GM06990 (cell line): ENCODE measurements at places on chromosomes 4 and X.

GRCh38 chr4:8419222-8420041 is 21.1 kb downstream of the ACOX3 start:
- DNase-seq, result no peak

DNA sequence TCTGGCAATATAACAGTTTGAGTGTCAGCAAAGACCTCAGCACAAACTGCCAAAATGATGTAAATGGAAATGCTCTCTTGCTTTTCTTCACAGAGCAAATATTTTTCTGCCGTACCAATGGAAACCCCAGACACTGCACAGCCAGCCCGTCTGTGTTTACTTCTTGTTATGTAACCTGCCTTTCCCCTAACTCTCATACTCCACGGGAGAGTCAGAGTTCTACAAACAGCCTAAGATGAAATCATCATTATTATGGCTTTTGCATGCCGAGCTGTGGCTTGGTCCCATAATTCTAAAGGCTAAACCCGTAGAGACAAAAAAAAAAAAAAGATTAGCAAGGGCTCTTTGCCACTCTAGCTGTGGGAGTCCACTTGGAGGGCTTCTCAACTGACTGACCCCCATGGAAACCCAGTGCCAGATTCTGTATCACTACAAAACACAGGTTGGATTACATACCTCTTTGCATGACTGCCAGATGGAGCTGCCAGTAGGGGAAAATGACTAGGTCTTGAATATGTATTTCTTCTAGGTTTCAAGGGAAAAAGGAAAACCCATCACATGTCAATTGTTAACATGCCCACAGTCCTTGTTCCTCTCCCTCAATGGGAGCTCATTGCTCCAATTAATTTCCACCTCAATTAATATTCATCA is 197.2 kb upstream of the CNKSR2 start:
- no peak for DNase-seq

DNA sequence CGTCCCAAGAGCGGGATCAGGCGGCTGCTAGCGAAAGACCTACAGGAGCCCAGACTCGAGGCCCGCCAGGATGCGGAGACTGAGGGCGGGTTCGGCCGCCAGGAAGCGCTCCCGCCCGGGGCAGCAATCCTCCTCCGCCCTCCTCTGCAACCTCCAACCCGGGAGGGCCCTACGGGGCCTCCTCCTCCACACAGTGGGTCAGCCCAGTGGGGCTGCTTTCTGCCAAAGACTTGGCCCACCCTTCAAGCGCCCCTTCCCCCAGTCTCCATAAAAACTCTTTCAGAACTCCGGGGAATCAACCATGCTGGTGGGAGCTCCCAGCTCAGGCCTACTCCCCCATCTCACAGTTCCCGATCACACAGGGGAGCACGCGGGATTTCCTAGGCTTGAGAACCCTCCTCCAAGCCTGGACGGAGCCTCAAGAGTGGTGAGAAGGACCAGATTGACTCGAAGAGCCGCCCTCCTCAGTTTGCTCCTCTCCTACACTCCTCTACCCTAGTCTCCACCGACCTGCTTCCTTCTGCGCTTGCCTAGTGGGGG is 77.5 kb downstream of the RLIM start:
- no peak for DNase-seq

- DNase-seq, result no peak
Measured at GRCh38 chr4:170872794-170873193, 783.0 kb upstream of the AADAT start.

GRCh38 chr4:75708218-75708691 is 16.1 kb upstream of the USO1 start:
- DNase-seq, result peak; percentile 20

- DNase-seq, result peak; percentile 22
Measured at GRCh38 chr4:156677131-156677531, 294.5 kb downstream of the PDGFC start.

DNA sequence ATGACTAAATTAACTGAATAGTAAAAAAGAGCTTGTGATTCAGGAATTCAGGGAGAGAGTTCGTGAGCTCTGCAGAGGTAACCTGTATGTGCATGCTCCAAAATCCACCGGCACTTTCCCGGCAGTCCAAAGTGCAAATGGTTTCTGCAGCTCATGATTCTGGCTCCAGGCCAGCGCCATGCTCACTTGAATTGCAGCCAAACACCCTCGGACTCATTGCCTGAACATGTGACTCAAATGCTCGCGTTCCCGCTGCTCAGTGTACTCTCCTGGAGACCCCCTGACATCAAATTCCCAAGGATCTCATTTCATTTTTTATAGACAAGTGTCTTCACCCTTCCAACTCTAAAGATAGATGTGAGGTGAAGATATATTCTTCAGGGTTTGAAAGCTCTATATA is 44.1 kb upstream of the SH3RF1 start:
- DNase-seq, result no peak

DNA sequence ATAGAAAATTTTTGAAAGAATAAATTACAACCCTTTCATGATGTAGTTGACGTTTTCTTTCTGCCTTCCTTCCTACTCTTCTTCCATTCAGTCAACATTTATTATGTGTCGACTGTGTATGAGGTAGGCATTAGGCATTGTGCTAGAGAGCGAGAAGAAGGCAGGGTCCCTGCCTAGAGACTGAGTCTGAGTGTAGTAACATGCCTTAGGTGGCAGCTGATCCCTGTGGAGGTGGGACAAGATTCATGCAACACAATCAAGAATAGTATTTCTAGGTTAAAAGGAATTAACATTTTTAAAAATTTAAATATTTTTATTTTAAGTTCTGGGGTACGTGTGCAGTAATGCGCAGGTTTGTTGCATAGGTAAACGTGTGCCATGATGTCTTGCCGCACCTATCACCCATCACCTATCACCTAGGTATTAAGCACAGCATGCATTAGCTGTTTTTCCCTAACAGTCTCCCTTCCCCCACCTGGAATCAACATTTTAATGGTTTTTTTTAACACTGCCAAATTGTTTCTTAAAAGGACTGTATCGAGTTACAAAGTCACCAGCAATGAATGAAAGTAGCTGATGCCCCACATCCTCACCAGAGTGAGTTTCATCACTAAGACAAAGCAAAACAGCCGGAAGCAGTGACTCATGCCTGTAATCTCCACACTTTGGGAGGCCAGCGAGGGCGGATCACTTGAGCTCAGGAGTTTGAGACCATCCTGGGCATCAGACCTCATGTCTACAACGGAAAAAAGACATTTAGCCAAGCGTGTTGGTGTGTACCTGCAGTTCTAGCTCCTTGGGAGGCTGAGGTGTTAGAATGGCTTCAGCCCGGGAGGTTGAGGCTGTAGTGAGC is 84.0 kb downstream of the WWC2 start:
- DNase-seq, result no peak

DNA sequence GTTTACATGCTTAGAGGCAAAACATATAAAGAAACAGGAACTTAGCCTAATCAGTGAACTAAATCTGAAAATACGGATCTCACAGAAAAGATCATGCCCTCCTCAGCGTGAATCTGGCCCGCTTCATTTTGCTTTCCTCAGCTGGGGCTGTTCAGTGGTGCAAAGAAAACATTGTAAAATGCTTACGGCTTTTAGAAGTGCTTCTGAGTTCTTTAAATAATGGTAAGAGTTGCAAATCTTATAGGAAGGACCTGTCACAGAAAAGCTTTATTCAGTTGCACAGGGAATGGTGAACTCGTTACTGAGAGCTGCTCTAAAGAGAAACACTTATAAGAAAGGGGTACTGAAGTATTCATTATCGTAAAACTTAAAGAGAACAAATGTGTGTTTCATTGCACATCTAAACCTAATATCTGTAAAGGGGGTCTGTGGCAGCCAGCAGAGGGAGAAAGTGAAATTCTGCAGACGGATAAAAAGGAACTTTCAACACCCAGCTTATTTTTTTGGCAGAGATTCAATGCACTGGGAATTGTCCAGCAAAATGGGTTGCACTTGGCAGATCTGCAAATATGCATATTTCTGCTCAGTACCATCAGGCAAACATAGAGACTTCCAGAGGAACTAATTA is 139.2 kb upstream of the ANK2 start:
- no peak for DNase-seq

DNA sequence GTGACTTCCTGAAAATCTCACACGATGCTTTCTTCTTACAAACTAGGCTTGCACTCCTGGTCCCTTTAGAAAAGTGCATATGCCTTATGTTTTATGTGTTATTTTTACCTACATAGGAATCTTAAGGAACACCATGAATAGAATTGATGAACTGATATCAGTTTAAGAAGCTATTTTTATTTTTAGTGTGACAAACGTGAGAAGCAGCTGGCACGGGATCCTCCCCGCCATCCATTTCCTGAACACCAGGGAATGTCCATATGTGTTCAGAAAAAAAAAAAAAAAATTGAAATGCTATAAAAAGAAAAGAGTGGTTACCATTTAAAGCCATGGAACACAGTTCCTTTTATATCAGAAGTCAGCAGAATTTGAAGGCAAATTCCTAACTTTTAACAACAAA is 1096.1 kb upstream of the PRKX start:
- DNase-seq, result no peak

DNA sequence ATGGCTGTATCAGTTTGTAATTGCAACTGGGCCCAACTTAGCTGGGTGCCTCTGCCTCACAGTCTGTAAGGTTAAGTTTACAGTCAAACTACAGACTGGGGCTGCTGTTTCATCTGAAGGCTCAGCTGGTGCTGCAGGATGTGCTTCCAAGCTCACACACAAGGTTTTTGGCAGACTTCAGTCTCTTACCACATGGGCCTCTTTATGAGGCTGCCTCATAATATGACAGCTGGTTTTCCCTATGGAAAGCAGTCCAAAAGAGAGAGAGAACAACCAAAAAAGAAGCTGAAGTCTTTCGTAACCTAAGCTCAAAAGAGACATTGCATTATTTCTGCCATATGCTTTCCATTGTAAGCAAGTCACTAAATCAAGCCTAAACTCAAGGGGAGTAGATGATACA is 271.7 kb downstream of the DCTD start:
- DNase-seq, result no peak

- no peak for DNase-seq
Measured at GRCh38 chr4:52588771-52589591, 70.1 kb downstream of the USP46 start.

- DNase-seq, result no peak
Measured at GRCh38 chr4:44446191-44446590, 2.4 kb downstream of the KCTD8 start.

- no peak for DNase-seq
Measured at GRCh38 chr4:89598602-89599001, 238.4 kb downstream of the SNCA start.

- no peak for DNase-seq
Measured at GRCh38 chr4:104693601-104694201, 199.0 kb upstream of the CXXC4 start.

DNA sequence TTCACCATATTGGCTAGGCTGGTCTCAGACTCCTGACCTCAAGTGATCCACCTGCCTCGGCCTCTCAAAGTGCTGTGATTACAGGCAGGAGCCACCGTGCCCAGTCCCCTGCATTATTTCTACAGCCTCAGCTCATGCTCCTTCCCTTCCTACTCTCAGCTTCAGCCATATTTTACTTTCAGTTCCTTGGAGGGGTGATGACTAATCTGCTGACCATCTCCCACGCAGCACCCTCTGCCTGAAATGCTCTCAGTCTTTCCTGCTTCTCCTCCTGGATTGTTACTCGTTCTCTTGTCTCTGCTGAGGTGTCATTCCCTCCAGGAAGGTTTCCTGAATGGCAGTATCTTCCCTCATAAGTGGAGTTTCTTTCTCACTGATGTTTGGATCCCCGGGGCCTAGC is 63.3 kb downstream of the MOSPD2 start:
- no peak for DNase-seq

- peak; percentile 83 for DNase-seq
Measured at GRCh38 chr4:56908206-56909085, 746 bp downstream of the REST start.

GRCh38 chr4:56215901-56216300 is 171.4 kb downstream of the AASDH start:
- no peak for DNase-seq

DNA sequence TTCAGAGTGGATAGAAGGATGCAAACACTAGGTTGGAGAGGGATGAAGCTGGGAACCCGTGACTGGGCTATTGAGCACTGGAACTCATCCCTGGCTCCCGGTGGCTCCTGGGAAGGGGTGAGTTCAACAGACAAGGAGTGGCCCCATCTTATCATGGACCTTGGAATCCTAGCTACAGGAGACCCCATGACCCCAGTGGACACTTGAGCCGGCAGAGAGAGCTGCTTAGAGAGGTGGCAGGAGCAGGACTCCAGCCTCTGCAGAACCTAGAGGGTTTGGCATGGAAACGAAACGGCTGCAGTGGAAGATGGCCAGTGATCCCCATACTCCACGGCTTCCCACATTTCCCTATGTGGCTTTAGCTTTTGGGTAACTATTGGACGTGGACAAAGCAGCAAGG is 205.8 kb upstream of the SPANXN1 start:
- no peak for DNase-seq
